Right lung (tissue), 10 donors: ENCODE measurements at places on chromosomes 16 and 17. TPM values are rescaled to one million over a fixed set of nuclear protein-coding genes. Genes with fewer than 3 reads are reported as not detected.

DNA sequence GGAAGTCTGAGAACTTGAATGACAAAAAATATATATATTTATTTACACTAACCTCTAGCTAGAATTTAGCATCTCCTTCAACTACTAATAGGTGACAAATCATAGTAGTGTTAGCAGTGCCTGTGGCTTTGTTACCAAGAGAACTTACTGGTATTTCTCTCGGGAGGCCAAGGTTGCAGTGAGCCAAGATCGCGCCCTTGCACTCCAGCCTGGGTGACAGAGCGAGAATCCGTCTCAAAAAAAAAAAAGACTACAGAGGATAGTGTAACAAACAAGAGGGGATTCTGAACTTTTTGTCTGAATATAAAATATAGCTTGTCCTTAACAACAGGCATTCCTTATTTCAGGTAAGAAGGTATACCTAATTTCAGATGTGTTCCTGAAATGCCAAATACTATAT lies 1.3 kb upstream of the SUZ12 start:
- DNase-seq: no peak

DNA sequence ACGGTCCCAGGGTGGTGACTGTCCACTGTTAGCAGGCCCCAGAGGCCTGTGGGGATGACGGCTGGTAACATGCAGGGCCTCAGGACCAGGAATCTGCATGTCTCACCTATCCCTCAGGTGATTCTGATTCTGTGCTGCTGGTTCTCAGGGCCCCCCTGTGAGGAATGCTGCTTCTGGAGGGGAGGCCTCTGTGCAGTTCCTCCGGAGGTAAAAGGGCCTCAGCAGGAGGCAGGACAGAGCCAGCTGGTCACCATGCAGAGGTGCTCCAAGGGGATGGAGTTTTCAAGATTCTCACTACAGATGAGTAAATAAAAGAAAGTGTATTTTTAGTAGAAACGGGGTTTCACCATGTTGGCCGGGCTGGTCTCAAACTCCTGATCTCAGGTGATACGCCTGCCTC lies 33.8 kb downstream of the CLEC16A start:
- no peak for DNase-seq

SLC12A3 gene
- 0.05 TPM for polyA plus RNA-seq

GRCh38 chr17:82862737-82863382 lies 23.0 kb upstream of the ZNF750 start:
- DNase-seq: no peak

DNA sequence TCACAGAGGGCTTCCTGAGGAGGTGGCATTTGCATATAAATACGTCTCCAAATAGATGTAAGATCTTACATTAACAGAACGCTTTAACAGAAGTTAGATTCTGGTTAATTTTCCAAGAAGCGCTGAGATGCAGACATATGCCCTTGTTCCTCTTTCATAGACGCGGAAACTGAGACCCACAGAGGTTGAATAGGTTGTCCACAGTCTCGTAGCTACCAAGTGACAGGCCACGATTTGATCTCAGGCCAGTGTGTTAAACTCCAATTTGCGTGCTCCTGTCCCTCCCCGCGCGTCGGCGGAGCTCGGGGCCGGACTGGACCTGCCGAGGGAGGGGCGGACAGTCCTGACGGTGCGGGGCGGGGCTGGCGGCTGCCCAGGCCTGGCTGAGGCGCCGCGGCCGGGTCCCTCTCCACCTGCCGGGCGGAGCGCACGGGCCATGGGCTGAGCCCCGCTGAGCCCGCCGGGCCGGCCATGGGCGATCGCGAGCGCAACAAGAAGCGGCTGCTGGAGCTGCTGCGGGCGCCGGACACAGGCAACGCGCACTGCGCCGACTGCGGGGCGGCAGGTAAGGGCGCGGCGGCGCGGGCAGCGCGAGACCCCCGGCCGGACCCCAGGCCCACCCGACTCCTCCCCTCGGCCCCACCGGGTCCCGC lies at the start of gene ADAP2:
TSS of gene ADAP2 (plus strand) at position 402 of the 653 bp plus-strand sequence. CDS start at position 472, 70 bp downstream.
- no peak for DNase-seq

DNA sequence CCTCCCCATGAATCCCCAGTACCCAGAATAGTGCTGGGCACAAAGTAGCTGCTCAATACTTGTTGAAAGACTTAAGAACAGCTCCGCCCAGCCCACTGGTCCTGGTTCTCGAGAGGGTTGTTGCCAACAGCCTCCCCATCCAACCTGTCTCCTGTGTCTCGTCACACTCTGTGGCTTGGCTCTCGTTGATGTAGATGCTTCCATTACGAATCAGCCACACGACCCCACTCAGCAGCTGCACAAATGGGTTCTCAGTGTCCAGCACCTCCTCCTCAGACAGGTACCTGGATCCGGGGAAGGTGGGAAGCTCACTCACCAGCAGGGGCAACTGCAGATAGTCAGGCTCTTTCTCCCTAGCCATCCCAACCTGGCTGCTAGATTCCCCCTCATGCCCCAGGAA lies 2.1 kb downstream of the NAGPA start:
- DNase-seq: no peak

- DNase-seq: no peak
These were observed 30.1 kb downstream of the USP22 start for GRCh38 chr17:21012736-21013135.

CASKIN2 gene
- 25.0 TPM for polyA plus RNA-seq

GALR2 gene
- not detected for polyA plus RNA-seq

SEZ6L2 gene
- 5.6 TPM for polyA plus RNA-seq

KARS1 gene
- polyA plus RNA-seq: 123 TPM

GRCh38 chr16:12202486-12202885 lies 226.0 kb downstream of the SNX29 start:
- DNase-seq: no peak

GRCh38 chr16:74995986-74996385 lies 2.8 kb upstream of the ZNRF1 start:
- DNase-seq: no peak

GRCh38 chr16:57788252-57788841 lies 13.9 kb downstream of the KIFC3 start:
- DNase-seq: no peak

DNA sequence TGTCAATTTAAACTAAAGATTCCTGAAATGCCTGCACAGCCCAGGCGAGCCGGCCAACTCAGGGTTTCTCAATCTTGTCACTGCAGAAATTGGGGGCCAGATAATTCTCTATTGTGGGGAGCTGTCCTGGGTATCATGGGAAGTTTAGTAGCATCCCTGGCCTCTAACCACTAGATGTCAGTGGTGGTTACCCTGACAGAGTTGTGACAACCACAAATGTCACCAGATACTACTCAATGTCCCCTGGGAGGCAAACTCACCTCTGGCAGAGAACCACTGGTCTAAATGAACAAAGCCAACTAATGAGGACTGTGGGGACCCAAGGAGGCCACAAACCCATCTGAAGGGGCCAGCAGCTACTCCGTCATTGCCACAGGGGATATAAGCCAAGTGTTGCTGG lies 90.9 kb downstream of the MYH11 start:
- peak; percentile 41 for DNase-seq

TNP2 gene
- not detected for polyA plus RNA-seq

DNA sequence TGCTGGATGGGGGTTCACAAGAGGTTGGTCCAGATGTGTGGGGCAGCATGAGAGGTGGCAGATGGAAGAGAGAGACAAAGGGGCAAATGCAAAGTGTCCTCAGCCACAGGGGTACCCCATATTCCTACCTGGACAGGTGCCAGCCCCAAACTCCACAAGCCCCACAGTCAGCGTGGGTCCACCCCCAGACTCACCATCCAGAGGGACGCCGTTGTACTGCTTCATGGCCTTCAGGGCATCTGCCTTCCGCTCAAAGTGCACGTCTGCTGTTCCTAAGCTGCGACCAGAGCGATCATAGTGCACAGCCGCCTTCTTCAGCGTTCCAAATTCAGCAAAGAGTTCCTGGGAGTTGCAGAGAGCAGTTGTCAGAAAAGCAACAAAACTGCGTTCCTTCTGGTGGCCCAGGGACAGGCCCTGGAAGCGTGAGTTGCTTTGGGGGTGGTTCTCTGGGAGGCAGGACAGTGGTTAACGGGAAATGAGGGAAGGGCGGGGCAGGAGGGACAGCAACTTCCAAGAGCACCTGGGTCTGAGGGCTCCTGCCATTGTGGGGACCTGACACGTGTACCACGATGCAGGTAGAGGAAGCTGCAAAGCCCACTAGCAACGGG lies 2.3 kb downstream of the ALYREF start:
- no peak for DNase-seq

DNA sequence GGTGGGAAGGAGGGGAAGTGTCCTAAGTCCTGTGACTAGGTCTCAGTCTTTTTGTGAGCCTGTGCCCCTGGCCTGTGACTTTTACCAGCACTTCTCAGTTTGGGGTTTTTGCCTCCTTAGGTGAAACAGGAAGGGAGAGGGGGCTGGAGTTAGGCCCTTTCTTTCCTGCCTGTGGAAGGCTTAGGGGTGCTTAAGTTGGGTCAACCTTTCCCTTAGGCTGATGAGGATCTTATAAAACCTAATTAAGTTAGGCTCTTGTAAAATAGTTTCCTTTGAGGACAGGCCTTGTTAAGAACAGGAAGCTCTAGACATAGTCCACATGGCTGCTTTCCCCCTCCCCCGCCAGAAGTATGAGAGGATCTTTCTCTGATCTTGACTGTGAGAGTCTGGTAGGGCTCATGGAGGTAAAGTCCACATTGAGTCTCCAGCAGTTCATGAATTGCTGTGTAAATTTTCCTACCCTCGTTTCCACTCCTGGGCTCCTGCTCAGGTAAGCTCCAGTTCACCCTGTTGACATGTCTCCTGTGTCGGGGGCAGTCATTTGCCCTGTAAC lies 17.0 kb upstream of the DNASE1 start:
- no peak for DNase-seq

- DNase-seq: no peak
These were observed 430 bp downstream of the TSEN54 start for GRCh38 chr17:75516619-75517296.

TNFRSF17 gene
- not detected for polyA plus RNA-seq

DNA sequence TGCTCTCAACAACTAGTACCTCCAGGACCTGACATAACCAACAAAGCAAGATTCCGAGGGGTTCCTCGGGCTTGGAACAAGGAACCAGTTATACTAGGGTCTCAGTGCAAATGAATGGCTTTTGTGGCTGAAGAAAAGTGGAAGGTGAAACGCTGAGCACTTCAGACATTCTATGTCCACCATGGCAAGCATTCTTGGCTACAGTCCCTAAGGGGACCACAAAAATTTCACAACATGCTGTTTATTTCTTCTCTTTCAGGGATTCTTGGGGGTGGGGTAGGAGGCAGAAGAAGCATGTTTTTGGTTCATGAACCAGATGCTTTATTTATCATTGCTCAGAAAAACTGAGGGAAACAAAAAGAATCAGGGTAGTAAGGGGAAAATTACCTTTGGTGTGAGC lies 479.9 kb upstream of the CDH11 start:
- no peak for DNase-seq

LGALS9B gene
- polyA plus RNA-seq: 0.20 TPM

DNA sequence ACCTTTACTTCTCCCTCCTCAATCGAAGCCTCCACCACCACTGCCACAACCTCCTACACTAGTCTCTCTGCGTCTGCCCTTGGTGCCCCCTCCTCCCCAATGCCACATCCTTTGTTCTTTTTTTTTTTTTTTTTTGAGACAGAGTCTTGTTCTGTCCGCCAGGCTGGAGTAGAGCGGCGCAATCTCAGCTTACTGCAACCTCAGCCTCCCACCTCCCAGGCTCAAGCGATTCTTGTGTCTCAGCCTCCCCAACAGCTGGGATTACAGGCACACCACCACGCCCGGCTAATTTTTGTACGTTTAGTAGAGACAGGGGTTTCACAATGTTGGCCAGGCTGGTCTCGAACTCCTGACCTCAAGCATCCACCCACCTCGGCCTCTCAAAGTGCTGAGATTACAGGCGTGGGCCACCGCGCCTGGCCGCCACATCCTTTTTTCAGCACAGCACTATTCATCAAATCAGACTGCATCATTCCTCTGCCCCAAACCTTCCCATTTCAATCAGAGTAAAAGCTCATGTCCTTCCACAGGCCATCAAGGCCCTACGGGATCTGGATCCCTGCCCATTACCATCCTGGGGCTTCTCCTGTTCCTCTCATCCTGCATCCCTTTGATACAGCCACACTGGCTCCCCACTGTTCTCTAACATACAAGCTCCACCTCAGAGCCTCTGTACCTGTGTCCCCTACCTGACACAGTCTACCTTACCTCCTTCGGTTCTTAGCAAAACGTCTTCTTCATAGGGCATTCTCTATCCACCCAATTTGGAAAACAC lies 2.0 kb downstream of the KLHL11 start:
- DNase-seq: no peak

ABI3 gene
- polyA plus RNA-seq: 8.3 TPM

DNA sequence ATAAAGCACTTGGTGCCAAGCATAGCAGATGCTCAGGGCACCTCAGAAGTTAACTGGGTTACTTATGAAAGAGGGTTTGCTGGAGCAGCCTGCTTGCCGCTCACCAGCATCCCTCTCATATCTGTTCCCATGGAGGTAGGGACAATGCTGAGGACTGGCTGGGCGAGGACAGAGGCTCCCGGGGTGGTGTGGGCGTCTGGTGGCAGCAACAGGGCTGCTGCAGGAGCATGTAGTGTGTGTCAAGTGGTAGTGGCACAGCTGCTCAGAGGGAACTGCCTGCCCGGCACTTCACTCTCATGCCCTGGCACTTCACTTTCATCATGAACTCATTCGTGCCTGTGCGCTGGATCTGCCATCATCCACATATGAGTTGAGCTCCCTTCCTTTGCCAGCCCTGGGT lies 26.9 kb upstream of the ZNHIT3 start:
- DNase-seq: no peak

RAP1GAP2 gene
- 8.7 TPM for polyA plus RNA-seq

SMURF2 gene
- 61.6 TPM for polyA plus RNA-seq

GRCh38 chr16:75108792-75109731 lies 7.5 kb downstream of the LDHD start:
- DNase-seq: peak; percentile 74

DNA sequence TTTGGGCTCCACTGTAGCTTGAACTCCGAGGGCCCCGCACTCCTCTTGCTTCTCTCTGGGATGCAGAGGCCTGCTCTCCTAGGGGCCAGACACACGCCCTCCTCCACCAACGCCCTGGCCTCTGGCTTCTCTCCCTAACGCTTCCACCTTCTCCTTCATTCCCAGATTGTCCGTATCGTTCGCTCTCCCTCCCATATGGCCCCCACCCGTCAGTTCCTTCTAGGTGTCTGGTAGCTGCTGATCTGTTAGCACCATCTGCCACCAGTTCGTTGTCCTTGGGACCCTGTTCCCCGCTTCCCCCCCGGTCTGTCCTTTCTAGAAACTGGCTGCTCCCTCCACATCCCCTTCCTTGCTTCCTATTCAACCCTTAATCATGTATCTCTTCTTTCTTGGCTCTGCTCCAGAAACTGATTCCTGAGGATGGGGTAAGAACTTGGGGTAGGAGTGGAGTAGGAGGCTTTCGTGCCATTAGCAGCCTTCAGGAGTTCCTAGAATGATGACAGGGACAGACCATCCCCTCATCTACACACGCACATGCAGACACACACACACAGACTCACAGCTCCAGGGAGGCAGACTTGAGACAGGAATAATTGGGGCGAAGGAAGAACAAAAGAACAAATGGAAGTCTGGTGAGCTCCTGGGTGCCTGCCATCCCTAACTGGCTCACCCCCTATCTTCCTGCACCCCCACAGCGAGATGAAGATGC lies 4.3 kb downstream of the ATP1B2 start:
- no peak for DNase-seq

- no peak for DNase-seq
These were observed 8.6 kb downstream of the SARM1 start for GRCh38 chr17:28379814-28380801.

- no peak for DNase-seq
These were observed 2.2 kb upstream of the FZD2 start for GRCh38 chr17:44555099-44555498.

- no peak for DNase-seq
These were observed 6.6 kb upstream of the IGFBP4 start for GRCh38 chr17:40436636-40437035.
